Stimulated activated CD4-positive, alpha-beta T cell treated with anti-CD3 and anti-CD28 coated beads, Interleukin-1b, Interleukin-23, amount 100 ng/mL, for 1 hour (primary cell): ENCODE measurements at places on chromosomes 16 and 17.

- DNase-seq = no peak
Measured at GRCh38 chr17:14797801-14798200, 467.3 kb downstream of the PMP22 start.

DNA sequence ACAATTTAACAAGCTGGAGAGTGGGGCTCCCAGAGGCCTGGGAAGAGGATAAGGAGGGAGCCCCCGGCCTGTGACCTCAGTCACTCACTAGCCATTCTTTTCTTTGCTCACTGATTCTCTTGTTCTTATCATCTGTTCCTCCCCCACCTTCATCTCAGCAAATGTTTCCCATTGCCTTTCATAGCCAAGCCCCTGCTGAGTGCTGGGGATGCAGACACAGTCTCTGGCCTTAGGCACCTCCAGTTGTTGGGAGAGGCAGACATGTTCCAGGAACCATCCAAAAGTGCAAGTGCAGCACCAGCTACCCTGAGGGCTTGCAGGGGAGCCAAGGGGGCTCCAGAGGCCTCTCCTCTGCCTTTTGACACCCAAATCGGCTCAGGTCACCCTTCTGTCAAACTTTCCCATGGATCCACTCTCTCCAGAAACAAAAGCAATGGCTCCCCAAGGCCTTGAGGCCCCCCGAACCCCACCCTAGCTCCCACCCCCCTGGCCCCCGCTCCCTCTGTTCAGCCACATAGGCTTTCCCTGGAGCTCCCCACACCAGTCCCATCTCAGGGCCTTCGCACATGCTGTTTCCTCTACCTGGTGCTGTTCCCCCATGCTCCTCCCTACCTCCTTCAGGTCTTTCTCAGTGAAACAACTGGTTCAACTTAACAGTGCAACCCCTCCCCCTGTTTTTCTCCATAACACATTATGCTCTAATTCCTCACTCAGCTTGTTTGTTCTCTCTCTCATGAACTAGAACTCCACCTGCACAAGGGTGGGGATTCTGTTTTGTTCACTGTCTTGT is 14.9 kb upstream of the KCNJ12 start:
- DNase-seq = no peak

DNA sequence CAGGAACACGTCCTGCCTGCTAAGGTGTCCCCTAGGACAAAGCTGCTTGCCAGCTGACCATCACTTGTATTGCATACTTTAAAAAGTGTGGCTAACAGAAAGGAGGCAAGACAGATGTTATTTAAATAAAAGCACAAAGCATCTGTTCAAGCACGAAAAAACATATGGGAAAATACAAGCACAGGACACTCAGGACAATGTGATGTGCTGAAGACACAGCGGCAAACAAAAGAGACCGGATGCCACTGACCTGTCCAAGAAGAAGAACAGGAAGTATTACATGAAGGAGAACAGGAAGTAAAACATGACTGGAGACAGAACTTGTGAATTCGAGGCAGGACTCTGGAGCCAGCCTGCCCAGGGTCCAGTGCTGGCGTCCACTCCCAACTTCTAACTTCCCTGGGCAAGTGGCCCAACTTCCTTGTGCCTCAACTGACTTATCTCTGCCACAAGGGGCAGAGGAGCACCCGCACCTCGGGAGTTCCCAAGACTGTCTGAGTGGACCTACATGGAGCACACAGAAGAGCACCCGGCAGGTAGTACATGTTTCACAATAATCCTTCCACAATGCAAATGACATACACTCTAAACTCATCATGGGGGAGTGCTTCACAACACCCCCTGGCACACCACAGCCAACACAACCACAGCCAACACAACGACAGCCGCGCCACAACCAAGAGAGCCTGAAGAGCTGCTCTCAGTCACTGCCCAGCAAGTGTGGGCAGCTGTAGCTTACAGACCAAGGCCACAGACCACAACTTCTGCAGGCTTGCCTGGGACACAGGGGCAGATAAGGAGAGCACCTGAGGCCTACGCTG is 36.6 kb downstream of the ANKRD11 start:
- DNase-seq = no peak

GRCh38 chr16:68902003-68902968 is 59.0 kb downstream of the TANGO6 start:
- DNase-seq = no peak

DNA sequence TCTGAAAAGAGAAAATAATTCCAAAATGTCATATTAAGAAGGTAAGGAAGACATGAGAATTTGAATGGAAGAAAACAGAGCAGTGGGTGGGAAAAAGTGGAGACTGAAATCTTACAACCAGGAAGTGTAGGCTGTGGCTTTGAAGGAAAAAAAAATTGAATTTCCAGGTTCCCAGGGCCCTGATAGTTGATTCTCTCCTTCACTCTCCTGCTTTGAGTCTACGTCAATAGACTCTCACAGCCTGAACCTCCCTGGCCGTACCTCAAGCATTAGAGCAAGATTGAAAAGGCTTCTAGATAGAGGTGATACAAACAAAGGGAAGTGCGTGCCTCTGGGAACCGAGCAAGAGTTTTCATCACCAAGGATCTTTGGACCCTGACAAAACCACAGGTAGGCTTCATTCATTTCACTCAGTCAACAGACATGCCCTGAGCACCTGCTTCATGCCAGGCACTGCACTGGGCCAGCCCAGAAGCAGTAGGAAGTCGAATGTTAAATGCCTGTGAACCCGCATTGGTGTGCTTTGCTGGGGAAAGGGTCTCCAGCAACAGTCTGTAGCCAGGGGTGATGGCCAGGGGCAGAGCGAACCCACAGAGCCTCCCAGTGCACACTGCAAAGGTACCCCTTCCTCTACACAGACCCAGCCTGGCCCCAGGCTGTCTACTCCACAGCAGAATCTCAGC is 163.9 kb downstream of the SLC39A11 start:
- DNase-seq = no peak

DNA sequence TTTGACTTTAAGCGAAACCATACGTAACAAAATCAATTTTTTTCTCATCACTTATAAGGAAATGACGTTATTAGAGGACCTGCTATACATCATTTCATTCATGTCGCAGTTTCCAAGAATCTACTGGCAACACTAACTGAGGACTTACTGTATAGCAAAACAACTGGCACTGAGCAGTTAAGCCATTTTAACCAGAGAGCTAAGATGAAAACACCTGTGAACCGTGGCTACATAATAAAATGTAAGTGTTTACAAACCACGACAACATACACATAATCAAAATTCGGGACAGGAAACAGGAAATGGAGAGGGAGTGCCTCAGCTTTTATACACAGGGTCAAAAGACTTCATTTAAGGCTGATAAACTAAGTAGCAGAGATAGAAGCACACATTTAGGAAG is 29.5 kb downstream of the METTL16 start:
- no peak for DNase-seq

DNA sequence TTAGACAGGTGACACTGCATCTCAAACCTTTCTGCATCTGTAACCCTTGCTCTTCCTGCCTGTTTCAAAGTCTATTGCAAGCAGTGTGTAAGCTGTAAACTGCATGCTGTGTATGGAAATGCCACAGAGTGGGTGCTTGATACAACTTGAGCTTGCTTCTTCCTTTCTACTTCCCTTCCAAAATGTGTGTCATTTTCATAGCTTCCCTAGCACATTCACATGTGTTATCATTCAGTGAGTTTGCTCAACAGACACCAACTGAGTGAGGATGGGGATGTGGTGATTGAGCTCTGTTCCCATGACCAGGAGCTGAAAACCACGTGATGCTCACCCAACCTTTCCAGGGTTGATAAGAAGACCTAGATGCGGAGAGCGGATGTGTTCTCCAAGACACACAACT is 111.1 kb downstream of the VAT1L start:
- DNase-seq = no peak

DNA sequence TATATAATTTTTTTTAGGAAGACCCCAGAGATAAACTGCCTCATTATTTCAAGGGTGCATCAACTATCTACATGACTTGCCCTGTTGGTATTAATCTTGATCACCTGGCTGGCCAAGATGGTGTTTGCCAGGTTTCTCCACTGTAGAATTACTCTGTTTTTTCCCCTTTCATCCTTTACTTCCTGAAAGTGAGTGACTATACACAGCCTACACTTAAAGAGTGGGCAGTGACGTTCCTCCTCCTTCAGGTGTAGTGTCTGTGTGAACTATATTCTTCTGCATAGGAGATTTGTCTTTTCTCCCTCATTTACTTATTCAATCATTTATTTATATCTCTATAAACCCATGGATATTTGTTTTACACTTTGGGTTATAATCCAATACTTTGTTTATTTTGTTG is 246.7 kb downstream of the IRF8 start:
- DNase-seq = no peak

GRCh38 chr17:79556271-79556670 is 54.6 kb downstream of the RBFOX3 start:
- no peak for DNase-seq

GRCh38 chr17:41500131-41500911 is 5.1 kb downstream of the KRT13 start:
- DNase-seq = no peak

- DNase-seq = peak; percentile 54
Measured at GRCh38 chr17:29778956-29779811, 150.8 kb downstream of the SSH2 start.

- DNase-seq = no peak
Measured at GRCh38 chr17:57877803-57878377, 28.0 kb upstream of the MRPS23 start.

GRCh38 chr17:67265436-67266019 is 20.5 kb upstream of the HELZ start:
- no peak for DNase-seq

DNA sequence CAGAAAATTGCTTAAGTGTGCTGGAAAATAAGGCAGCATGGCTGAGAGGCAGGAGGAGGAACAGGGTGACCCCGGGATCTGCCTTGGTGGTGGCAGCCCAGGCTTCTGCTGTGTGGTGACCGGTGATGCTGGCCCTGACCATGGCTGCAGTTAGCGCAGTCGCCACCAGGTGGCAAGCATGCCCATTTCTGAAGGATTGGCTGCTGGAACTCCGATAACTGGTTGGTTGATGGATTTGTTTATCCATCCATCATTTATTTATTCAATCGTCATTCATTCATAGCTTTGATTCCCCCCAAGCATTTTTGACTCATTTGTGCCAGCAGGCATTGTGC is 29.1 kb upstream of the ITGA3 start:
- DNase-seq = peak; percentile 55

GRCh38 chr16:57908409-57908987 is 62.4 kb downstream of the CNGB1 start:
- DNase-seq = no peak

- DNase-seq = no peak
Measured at GRCh38 chr17:81962499-81963441, 1.8 kb upstream of the NOTUM start.

- no peak for DNase-seq
Measured at GRCh38 chr17:77862890-77863813, 95.4 kb upstream of the TNRC6C start.

- DNase-seq = no peak
Measured at GRCh38 chr17:17377071-17377967, 74.1 kb downstream of the NT5M start.

GRCh38 chr16:74029115-74029792 is 267.4 kb upstream of the PSMD7 start:
- DNase-seq = no peak

GRCh38 chr16:28491230-28491969 is 474 bp downstream of the CLN3 start:
- DNase-seq = no peak

DNA sequence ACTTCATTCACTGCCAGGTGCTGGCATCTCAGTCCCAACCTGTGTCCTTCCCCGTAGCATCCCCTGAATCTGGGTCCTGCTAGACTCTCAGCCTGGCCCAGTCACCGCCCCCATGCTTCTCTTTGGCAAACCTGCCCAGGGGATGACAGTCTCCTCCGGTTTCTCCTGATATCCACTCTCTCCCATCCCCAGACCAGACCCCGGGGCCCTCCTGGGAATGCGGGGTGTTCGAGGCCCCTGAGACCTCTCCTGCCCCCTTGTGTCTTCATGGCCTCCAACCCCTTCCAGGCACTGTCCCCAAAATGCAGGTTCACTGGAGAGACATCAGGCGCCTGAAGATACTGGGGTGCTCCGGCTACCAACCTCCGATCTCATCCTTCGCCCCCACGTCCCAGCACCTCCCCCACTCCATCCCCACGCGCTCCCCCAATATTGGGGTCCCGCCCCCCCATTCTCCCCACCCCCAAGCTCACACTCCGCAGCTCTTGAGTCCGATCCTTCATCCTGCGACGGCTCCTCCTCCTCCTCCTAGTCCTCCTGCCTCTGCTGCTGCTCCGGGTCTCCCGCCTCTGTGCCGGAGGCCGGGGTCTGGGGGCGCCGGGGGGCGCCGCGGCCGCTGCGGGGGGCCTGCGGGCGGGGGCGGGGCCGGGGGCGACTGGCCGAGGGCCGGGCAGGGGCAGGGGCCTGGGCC is 399 bp downstream of the STX1B start:
- DNase-seq = no peak

- DNase-seq = no peak
Measured at GRCh38 chr16:48136547-48137360, 19.0 kb downstream of the ABCC12 start.

DNA sequence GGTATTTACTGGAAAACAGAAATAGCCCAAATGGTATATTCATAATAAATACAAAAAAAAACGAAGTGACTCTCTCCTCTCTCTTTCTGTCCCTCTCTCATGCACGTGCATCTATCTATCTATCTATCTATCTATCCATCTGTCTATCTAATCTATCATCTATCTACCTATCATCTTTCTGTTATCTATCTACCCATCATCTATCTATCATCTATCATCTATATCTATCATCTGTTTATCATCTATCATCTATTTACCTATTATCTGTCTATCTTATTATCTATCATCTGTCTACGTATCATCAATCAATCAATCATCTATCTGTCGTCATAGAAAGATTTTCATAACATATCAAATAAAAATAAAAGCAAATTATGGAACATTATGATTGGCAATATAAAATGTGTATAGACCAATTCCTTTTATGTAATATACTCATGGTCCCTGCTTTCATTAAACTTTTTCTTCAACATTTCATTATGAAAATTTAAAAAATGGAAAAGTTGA is 126.7 kb upstream of the CACNG3 start:
- DNase-seq = no peak

DNA sequence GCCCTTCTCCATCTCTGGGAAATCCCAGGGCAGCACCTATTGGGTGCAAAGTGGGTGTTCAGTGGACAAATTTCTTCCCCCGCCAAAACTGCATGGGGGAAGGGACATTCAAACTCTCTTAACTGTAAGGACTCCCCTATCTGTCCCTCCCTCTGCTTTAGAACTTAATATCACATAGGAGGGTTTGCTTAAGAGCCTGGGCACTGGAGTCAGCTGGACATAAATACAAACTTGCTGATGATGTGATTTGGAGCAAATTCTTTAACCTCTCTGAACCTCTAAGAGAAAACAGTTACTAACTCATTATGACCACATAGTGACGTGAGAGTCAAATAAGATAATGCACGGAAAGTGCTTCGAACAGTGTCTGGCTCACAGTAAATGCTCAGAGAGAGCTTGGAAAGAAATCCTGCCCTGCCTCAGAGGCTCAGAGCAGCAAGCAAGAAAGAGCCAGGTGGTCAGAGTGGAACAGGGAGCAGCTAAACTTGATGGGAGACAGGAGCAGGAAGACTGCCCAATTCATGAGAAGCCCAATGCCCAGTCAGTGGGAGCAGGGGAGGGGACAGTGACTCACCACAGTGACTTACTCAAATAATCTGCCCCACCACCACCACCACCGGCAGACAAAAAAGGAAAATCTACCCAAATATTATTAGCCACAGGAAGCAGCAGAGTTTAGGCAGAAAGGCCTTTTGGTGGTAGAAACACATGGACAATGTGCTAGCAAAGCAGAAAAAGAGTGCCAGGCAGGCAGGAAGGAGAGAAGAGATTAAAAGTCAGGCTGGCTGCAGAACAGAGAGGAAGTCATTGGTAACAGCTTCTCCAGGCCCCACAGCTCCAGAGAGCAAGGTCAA is 23.9 kb upstream of the CCL1 start:
- DNase-seq = no peak

- no peak for DNase-seq
Measured at GRCh38 chr16:10941127-10941933, 938 bp downstream of the DEXI start.
